ENCODE measurements at places on chromosomes 1 and 21.
A peak's percentile ranks its signal among the peaks of the same experiment; 100 is the strongest.

DNA sequence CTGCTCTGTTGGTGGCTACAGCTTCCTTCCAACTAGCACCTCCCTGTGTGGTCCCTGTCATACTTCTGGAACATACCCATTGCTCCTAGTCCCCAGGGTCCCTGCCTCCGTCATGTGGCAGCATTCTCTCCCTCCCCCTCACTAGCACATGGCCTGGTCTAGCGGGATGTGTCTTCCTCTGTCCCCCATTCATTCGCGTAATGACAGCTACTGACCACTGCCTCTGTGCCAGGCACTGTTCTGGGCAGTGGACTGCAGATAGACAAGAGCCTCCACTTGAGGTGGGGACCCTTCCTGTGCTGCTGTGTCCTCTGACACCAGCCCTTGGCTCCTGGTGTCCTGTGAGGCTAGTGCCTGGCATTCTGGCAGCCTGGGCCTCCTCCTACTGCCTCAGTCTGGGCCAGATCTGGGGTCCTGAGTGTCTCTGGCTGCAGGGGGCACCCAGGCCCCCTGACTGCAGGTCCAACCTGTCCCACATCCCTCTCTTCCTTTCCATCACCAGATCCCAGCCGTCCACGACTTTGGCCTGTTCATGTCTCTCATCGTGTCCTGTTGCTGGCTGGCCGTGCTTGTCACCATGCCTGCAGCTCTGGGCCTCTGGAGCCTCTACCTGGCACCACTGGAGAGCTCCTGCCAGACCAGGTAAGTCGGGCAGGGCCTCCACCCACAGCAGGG is 38.1 kb downstream of the DISP3 start:
- DNase-seq, result no peak

- DNase-seq, result no peak
Observed at GRCh38 chr1:153505576-153505975, 30.2 kb downstream of the S100A6 start.

DNA sequence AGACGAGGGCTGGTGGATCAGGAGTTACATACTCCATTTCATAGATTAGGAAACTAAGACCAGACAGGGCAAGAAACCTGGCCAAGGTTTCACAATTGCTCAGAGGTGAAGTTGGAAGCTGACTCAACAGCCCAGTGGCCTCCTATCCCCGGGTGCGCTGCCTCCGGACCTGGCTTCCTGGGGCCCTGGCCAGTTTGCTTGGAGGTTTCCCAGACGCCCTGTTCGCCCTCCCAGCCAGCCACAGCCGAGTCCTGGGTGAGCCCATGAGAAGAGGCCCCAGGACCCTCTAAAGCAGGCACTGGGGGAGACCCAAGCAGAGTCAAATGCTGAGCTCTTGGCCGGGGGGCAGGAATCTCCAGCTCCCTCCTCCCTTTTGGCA is 180.1 kb downstream of the ZBTB18 start:
- DNase-seq, result no peak

GRCh38 chr1:222420633-222421032 is 127.3 kb downstream of the HHIPL2 start:
- DNase-seq, result peak; percentile 2

GRCh38 chr1:27505420-27505680 is 15.4 kb upstream of the WASF2 start:
- DNase-seq, result no peak

DNA sequence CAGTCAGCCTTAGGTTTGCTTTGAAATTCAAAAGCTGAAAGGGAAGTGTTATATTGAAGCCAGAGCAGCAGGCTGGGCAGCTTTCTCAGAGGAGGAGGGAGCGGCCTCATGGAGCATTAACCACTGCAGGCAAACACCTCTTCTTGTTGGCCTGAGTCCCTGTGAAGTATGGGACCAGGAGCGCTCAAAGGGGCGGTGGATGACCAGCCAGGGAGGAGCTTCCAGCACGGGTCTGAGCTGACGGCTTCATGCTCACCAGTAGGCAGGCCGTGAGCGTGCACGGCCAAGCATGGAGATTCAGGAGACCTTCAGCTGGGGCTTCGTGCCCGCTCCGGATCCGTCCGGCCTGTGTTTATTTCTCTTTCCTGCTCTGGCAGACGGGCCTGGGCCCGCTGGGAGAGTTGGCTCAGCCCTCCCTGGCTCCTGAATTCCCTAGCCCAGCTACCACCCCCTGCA is 245.2 kb downstream of the TRABD2B start:
- no peak for DNase-seq

DNA sequence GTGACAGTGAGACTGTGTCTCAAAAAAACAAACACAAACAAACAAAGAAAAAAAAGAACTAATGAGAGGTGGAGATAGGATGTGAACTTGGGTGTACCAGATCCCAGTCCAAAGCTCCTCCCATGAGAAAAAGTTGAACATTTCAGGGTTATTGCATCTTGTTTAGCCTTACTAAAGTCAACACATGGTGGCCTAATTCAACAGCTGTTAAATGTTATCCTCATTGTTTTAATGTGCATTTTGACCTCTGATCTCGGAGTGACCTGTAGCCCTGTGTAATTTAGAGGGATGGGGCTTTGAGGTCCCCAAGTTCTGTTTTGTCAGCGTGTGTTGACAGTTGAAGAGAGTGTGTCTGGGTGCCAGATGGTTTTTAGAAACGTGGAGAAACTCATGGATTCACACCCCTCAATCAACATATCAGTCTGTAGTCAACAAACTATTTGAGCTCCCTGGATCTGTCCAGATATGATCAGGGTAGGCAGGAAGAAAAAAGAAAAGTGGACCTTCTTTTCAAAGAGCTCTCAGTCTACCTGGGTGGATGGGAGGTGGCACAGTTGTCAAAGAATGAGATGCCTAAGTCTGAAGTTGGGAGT is 34.7 kb downstream of the PTPRU start:
- DNase-seq, result no peak

- DNase-seq, result no peak
Observed at GRCh38 chr1:235407419-235407818, 40.2 kb downstream of the TBCE start.

- no peak for DNase-seq
Observed at GRCh38 chr21:39020751-39021477, 162.3 kb downstream of the PSMG1 start.

DNA sequence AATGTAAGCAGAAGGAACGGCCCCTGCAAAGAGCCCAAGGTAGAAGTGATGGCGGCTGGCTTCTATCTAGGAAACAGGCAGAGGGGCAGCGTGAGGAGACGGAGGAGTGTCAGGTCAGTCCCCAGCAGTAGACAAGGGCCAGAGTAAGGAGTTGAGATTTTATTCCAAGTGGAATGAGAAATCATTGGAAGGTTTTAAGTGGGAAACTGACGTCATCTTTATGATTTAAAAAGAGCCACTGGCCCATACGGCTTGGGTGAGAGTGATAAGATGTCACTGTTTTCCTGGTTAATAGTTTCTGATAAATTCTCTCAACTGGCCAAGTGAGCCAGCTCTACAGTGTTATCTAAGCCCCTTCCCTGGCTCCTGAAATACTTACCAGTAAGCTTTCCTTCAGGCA is 103.2 kb upstream of the CAMK1G start:
- DNase-seq, result no peak

DNA sequence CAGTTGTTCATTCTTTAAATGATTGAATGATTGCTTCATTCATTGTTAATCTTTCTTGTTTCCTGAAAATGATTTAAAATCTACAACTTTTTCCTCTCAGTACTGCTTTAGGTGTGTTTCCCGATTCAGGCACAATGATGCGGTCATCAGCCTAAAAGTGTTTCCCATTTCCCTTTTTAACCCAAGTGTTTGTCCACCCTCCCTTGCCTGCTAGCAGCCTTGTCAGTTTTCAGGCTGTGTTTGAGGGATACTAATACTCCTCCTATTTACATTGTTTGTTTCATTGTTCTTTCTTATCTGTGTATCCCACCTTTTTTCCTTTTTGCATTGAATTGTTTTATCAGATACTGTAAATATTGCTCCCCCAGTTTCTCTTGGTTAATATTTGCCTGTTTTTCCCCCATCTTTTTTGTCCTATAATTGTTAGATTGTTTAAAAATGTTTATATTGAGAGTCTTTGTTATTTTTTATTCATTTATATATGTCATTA is 131.1 kb downstream of the KIAA0319L start:
- DNase-seq, result no peak

GRCh38 chr1:147267711-147268110 is 25.2 kb downstream of the CHD1L start:
- DNase-seq, result no peak

- DNase-seq, result no peak
Observed at GRCh38 chr1:29520571-29521437, 284.5 kb downstream of the PTPRU start.

- no peak for DNase-seq
Observed at GRCh38 chr1:220356981-220357850, 85.0 kb upstream of the RAB3GAP2 start.

- DNase-seq, result no peak
Observed at GRCh38 chr1:44810101-44810761, 1.9 kb downstream of the BTBD19 start.

GRCh38 chr1:154839691-154840090 is 30.4 kb downstream of the KCNN3 start:
- DNase-seq, result no peak

- DNase-seq, result no peak
Observed at GRCh38 chr1:33599516-33600115, 127.2 kb downstream of the ZSCAN20 start.

DNA sequence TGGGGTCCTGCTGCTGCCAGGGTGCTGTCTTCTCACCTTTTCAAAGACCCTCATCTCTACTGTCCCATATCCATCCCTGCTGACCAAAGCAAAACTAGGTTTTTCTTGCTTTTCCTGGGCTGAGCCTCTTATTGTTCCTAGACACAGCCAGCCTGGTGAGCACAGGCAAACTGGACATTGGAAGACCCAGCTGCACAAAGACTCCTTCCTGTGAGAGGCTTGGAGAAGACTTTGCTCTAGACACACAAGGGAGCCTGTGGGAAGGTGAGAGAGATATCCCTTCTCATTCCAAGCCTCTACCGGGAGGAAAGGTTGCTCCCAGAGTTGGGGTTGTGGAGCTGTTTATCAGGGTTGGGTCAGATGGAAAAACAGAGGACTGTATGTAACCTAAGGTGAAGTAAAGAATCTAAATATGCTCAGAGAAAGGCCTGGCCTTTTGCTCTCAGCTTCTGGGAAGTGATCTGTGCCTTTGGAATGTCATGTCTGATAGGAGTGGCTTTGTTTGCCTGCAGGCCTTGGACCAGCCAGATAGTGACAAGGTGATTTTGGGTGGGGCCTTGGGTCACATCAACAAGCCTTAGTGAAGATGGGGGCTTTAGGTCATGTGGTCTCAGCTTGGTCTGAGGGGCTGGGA is 87.6 kb upstream of the RUNX1 start:
- no peak for DNase-seq

DNA sequence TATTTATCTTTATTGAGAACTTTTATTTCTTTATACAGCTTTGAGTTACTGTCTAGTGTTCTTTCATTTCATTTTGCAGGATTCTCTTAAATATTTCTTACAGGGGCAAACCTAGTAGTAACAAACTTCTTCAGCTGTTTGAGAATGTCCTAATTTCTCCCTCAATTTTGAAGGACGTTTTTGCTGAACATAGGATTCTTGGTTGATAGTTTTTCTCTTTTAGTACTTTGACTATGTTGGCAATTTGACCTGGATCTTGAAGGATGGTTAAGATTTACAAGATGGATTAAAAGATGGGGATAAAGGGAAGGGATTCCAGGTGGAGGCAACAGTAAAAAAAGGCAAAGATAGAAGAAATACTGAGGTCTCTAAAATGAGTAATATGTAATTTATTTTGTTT is 38.9 kb downstream of the XPR1 start:
- no peak for DNase-seq

DNA sequence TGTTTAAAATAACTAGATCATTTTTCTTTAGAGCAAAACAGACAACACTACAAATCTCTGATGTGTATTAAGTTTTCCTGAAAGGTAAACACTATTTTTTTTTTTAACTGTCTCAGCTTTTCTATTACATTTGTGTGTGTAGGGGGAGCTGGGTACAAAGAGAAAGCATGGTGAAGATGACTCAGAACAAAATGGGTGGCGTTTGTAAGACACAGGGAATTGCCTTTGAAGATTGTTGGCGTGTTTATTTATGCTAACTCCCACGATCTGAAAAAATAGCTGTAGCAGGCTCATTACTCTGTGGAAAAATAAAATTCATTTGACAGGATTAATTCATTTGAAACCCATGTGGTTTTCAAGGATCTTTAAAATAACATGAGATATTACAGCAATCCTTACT is 285.1 kb downstream of the RYR2 start:
- no peak for DNase-seq

- no peak for DNase-seq
Observed at GRCh38 chr1:76830373-76830772, 36.9 kb upstream of the ST6GALNAC5 start.

GRCh38 chr21:39662411-39662953 is 49.7 kb downstream of the B3GALT5 start:
- DNase-seq, result no peak

DNA sequence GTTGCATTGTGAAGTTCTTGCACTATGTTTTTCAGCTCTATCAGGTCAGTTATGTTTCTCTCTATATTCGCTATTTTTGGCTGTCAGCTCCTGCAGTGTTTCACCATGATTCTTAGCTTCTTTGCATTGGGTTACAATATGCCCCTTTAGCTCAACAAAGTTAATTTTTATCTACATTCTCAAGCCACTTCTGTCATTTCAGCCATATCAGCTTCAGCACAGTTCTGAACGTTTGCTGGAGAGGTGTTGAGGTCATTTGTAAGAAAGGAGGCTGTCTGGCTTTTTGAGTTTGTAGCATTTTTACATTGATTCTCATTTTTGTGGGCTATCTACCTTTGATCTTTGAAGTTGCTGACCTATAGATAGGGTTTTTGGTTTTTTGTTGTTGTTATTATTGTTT is 573.2 kb upstream of the RGS18 start:
- no peak for DNase-seq

GRCh38 chr21:17789069-17789468 is 30.1 kb downstream of the C21orf91 start:
- no peak for DNase-seq
